ENCODE measurements at places on chromosomes 16 and 17. TPM values are rescaled to one million over a fixed set of nuclear protein-coding genes. Genes with fewer than 3 reads are reported as not detected.

Gene ABCC12
- total RNA-seq, result not detected

Gene MTSS2
- 36.7 TPM for total RNA-seq

- no peak for DNase-seq
Observed at GRCh38 chr16:56828647-56829046, 36.4 kb upstream of the SLC12A3 start.

GRCh38 chr17:79835470-79835899 is 3.8 kb downstream of the CBX4 start:
- DNase-seq, result no peak

- peak; percentile 32 for DNase-seq
Observed at GRCh38 chr17:77724876-77725615, 233.5 kb upstream of the TNRC6C start.

DNA sequence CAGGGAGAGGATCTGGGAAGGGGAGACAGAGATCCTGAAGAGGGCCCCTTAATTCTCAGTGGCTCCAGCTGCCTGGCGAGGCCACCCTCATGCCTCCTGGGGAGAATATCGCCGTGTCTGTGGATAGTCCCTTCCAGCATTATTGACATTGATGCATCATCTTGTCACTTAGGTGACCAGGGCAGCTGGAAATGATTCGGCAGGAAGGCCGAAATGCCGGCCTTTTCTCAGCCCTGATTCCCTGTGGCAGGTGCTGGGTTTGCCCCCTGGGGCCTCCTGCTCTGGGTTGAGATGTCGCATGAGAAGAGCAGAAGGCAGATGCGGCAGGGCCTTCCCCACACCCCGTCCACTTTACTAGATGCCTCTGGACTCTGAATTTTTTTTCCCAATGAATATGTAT is 89.5 kb downstream of the RAP1GAP2 start:
- no peak for DNase-seq

GRCh38 chr16:77668201-77668600 is 54.1 kb upstream of the NUDT7 start:
- DNase-seq, result no peak

Gene C17orf78
- not detected for total RNA-seq

Gene XAF1
- not detected for total RNA-seq

GRCh38 chr17:9192010-9192409 is 170.7 kb downstream of the NTN1 start:
- DNase-seq, result no peak

All from H1 (cell line).